Testis (tissue), 5 donors: ENCODE measurements at places on chromosomes 4 and X.
A peak's percentile ranks its signal among the peaks of the same experiment; 100 is the strongest.

- H3K4me1 ChIP-seq, result no peaks in the 10 kb centered on the region
- H3K36me3 ChIP-seq, result no peaks in the 10 kb centered on the region
- no peak overlapping the region for H3K4me3 ChIP-seq
- no peak for DNase-seq
These were observed 2.6 kb upstream of the VSIG4 start for GRCh38 chrX:66042307-66043077.

GRCh38 chr4:158193171-158193749 lies 17.0 kb upstream of the TMEM144 start:
- no peaks in the 10 kb centered on the region for H3K4me1 ChIP-seq
- H3K27me3 ChIP-seq, result no peaks in the 10 kb centered on the region
- peaks cover under 1% of the 10 kb centered on the region for H3K36me3 ChIP-seq
- no peak overlapping the region for H3K4me3 ChIP-seq

- no peak overlapping the region for H3K4me3 ChIP-seq
- DNase-seq, result no peak
- no peak overlapping the region for H3K27ac ChIP-seq
- no peaks in the 10 kb centered on the region for H3K36me3 ChIP-seq
These were observed 25.6 kb downstream of the ZMAT1 start for GRCh38 chrX:101906136-101906796.

DNA sequence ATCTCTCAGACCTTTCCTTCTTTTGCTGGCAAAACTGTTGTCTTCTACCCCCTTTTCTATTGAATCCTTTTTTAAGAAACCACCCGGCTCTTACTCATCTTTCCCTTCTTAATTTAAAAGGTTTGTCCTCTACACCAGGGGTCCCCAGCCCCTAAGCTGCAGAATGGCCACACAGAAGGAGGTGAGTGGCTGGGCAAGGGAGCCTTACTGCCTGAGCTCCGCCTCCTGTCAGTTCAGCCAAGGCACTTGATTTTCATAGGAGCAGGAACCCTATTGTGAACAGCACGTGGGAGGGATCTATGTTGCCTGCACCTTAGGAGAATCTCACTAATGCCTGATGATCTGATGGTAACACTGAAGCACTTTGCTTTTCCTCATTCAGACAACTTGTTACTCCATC lies 726.3 kb upstream of the INTU start:
- no peak overlapping the region for H3K27ac ChIP-seq
- H3K4me1 ChIP-seq, result no peaks in the 10 kb centered on the region
- no peak overlapping the region for H3K4me3 ChIP-seq
- H3K27me3 ChIP-seq, result no peaks in the 10 kb centered on the region

DNA sequence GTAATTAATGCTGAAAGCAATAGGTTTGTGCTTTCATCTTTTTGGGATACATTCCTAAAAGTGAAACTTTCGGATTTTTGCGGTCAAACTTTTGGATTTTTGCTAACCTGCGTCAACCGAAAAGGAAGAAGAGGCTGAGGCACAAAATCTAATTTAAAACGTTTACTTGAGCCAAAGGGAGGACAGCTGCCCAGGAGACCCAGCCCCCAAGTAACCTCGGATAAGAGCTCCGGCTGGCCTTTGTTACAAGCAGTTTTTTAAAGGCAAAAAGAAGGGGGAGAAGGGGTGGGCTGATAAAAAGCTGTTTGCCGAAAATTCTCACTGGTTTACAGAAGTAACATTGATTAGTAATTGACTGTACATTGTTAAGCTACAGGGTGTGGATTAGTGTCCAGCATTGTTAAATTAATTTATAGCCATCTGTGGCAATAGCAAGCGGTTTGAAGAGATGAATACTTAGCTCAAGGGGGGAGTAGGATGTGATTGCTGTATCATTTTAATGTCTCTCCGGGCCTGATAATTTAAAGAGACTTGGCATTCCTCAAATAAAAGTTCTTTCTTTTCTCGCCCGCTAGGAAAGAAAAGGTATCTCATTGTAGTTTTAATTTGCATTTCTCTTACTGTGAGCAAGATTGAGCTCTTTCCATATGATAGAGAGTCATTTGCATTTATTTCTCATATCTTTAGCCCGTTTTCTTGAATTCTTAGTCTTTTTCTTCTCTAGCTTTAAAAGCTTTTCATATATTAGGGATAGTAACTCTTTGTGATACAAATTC lies 59.1 kb upstream of the USP9X start:
- no peaks in the 10 kb centered on the region for H3K36me3 ChIP-seq
- no peak overlapping the region for H3K27ac ChIP-seq
- no peak overlapping the region for H3K4me3 ChIP-seq
- peak; percentile 25 for DNase-seq
- no peaks in the 10 kb centered on the region for H3K27me3 ChIP-seq

DNA sequence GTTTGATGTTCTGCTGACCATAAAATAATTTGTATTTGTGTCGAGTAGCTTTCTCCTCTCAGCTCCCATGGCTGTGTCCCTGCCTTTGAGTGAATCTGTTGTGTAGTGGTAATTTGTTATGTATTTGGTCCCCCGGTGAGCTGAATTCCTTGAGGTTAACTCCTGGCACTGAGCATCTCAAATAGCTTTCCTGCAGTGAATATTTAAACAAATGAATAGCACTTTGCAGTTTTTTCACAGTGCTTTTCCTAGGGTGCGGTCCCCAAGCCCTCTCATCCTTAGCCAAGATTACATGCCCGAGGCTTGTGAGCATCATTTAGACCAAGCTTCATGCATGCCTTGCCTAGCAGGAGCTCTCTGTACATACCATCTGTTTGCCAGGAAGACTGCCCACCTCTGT lies 74.2 kb downstream of the CLDN34 start:
- H3K27ac ChIP-seq, result no peak overlapping the region
- no peak overlapping the region for H3K4me3 ChIP-seq
- H3K4me1 ChIP-seq, result peaks cover 6% of the 10 kb centered on the region
- H3K36me3 ChIP-seq, result no peaks in the 10 kb centered on the region

DNA sequence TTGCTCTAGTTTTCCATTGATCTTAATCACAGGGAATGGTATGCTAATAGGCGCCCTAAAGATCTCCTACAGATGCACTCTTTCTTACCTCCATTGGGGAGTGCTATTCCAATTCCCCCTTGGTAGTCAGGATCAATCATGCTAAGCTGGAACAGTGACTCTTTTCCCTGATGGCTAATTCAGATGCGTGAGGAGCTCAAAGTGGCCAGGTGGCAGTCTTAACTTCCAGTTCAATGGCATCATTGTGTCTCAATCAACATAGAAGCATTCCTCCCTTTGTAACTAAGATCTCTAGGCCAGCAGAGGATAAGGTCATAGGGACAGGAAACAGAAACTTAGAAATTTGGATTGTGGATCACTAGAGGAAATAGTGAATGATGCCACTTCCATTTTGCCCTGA lies 216.8 kb downstream of the GRID2 start:
- no peaks in the 10 kb centered on the region for H3K4me1 ChIP-seq
- H3K36me3 ChIP-seq, result no peaks in the 10 kb centered on the region
- H3K27ac ChIP-seq, result no peak overlapping the region

DNA sequence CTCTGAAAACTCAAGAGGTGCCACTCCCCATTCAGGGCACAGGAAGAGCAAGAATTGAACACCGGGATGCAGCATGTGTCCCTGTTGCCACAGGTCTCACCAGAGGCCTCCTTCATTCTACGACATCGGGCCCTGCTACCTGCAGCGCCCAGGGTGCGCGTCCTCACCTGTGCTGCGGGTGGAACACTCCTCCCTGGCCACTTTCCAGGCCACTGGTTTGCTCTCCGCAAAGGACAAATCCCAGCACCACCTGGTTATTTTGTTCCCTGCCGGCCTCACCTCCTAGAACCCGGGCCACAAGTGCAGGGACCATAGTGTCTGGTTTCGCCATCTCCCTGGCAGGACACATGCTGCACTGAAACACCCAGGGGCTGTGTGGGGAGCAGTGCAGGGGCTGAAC lies 14.3 kb upstream of the FAM3A start:
- no peaks in the 10 kb centered on the region for H3K27me3 ChIP-seq
- no peak for DNase-seq
- H3K4me1 ChIP-seq, result no peaks in the 10 kb centered on the region
- H3K4me3 ChIP-seq, result no peak overlapping the region
- no peaks in the 10 kb centered on the region for H3K36me3 ChIP-seq
